Stimulated activated effector memory CD8-positive, alpha-beta T cell treated with anti-CD3 and anti-CD28 coated beads, Interleukin-12 subunit alpha, Interleukin-12 subunit beta, amount 100 ng/mL, for 72 hours (primary cell): ENCODE measurements at places on chromosomes 5 and 9.
A peak's percentile ranks its signal among the peaks of the same experiment; 100 is the strongest.

DNA sequence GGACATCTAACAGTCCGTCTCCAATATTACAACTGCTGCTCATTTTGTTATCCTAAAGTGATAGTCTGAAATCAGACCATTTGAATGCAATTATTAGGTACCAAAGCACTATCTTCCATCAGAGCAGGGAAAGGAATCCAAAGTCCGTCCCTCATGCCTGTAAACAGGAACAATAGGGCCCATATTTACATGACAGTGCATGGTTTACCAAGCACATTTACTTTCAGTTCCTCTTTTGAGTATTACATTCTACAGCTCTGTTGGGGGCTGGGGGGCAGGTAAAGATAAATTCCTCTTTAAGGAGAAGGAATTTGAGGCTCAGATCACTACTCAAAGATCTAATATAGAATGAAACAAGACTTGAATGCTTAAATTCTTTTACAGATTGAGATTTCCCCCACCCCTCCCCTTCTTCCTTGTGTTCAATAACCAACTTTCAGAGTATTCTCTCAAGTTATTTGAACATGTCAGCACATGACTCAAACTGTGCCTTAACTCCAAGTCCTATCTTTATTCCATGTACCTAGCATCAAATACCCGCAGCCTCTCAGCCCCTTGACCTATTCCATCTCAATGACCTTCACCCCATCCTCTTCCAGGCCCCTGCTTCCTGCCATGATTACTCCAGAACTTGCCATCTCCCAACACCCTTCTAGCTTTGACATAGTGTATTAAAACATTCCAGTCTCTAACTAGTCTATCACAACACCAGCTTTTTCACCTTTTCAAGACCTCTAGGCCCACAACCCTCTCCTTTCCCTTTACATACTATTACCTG lies 71.0 kb downstream of the BRINP1 start:
- DNase-seq = no peak

DNA sequence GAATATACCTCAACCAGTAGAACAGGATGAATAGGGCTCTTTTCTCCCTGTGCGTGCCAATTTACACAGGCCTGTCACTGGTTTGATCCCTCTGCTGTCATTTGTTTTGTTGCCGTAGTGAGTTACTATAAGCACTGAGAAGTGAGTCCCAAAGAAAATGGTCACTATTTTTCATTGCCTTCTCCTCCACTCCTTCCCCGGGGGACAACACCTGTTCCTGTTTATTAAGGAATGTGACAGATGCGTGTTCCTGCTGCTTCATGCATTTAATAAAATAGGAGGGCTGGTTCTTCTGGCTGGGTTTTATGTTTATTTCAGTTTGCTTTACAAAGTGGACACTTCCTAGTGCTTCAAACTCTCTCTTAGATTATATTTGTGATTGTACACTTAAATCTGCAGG lies 6.4 kb downstream of the THBS4 start:
- no peak for DNase-seq

DNA sequence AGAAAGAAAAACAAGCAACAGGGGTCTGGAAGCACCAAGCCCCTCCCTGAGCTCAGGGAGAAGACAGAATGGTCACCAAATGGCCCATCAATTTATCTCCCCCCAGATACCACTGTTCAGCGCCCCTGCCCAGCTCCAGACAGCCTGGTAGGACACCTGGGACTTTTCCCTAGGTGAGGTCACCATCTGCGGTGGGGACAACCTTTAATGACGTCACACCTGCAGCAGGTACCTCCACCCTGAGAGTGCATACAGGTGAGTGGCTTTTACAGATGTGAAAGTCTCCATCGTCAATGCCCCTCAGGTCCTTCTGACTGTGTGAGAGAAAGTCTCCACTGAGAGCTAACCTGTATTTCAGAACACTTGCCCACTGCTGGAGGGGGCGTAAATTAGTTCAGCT lies 34.3 kb upstream of the LAMC3 start:
- DNase-seq = no peak

DNA sequence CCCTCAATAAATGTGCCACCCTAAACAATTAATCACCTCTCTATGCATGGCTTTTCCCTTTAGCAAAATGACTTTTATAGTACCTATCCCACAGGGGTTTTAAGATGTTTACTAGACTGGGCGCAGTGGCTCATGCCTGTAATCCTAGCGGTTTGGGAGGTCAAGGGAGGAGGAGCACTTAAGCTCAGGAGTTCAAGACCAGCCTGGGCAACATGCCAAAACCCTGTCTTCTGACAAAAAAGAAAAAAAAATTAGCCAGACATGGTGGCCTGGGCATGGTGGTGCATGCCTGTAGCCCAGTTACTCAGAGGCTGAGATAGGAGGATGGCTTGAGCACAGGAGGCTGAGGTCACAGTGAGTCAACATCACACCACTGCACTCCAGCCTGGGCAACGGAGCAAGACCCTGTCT lies 13.5 kb downstream of the SH3TC2 start:
- DNase-seq = peak; percentile 38

- DNase-seq = no peak
Observed at GRCh38 chr5:143218517-143219170, 184.8 kb downstream of the NR3C1 start.

DNA sequence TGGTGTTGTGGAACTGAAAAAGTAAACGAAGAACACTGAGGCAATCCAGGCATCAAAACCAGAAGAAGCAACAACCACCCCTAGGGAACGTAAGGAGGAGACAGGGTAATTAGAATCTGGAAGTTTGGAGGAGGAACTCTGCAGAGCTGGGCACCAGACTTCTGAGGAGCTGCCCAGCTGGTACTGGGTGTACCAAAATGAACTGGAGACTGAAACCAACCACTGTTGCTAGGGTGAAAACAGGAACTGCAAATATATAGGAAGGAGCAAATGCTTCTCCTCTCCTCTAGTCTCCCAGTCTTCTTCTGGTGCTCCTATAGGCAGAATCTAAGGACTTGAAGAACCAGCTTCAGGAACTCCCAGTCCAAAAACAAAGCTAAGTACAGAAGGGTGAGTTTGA lies 189.8 kb downstream of the ELAVL2 start:
- DNase-seq = no peak

DNA sequence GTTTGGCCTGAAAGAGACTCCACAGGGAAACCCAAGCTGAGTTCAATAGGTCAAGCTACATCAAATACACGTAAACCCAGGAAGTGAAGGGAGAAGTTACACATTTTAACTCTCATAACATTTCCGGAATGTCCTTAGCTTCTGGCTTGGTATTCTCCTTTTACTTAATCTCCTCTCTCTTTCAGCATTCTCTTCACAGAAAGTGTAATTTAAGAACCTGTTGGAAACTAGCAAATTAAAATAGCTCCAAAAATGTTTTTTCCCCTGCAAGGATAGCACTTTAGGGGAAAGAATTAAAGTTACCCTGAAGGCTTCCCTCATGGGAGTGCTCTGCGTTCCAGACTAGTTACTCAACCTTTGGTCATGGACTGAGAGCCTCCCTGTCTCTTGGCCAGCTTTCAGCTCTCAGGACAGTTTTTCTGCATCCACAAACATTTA lies 292.7 kb upstream of the TARS1 start:
- no peak for DNase-seq

GRCh38 chr9:120242116-120242811 lies 337.7 kb downstream of the CDK5RAP2 start:
- no peak for DNase-seq

GRCh38 chr5:150797384-150797783 lies 18.8 kb downstream of the SMIM3 start:
- no peak for DNase-seq

GRCh38 chr5:134477462-134478245 lies 47.8 kb upstream of the JADE2 start:
- DNase-seq = no peak

DNA sequence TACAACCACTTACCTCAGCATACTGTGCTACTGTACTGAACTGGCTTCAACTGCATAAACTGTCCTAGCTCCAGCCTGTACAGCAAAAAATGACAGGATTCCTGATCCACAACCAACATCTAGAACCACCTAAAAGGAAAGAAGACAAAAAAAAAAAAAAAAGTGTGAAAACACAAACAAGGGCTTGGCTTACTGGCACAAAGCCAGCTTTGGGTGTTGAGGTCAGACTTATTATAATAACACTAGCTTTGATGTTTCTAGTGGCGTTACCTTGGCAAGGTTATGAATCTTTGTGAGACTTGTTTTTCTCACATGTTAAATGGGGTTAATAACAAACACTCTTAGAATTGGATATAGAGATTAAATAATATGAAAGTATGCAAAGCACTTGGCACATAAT lies 148.5 kb upstream of the PUM3 start:
- DNase-seq = no peak

- DNase-seq = no peak
Observed at GRCh38 chr5:96718635-96719077, 56.5 kb downstream of the CAST start.

- DNase-seq = no peak
Observed at GRCh38 chr9:95556521-95556920, 39.8 kb upstream of the PTCH1 start.

- no peak for DNase-seq
Observed at GRCh38 chr5:56516035-56516434, 282.9 kb upstream of the ANKRD55 start.

DNA sequence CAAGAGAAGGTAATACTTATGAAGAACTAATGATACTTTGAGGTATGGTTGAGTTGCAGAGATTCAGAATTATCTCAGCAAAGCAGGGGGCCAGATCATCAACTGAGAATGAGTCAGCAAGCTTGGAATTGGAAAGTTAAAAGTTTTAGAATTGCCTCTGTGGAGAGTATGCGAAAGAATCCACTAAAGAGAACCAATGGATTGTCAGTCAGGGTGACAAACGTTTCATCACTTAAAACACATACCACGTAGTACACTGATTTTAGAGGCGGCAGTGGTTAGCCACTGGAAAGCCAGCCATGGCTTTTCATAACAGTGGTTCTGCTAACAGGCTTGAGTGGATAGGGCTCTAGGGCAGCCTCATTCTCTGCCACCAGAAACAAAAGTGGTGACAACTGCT lies 30.7 kb downstream of the AOPEP start:
- no peak for DNase-seq

GRCh38 chr5:180644129-180644824 lies 5.1 kb downstream of the FLT4 start:
- DNase-seq = no peak

DNA sequence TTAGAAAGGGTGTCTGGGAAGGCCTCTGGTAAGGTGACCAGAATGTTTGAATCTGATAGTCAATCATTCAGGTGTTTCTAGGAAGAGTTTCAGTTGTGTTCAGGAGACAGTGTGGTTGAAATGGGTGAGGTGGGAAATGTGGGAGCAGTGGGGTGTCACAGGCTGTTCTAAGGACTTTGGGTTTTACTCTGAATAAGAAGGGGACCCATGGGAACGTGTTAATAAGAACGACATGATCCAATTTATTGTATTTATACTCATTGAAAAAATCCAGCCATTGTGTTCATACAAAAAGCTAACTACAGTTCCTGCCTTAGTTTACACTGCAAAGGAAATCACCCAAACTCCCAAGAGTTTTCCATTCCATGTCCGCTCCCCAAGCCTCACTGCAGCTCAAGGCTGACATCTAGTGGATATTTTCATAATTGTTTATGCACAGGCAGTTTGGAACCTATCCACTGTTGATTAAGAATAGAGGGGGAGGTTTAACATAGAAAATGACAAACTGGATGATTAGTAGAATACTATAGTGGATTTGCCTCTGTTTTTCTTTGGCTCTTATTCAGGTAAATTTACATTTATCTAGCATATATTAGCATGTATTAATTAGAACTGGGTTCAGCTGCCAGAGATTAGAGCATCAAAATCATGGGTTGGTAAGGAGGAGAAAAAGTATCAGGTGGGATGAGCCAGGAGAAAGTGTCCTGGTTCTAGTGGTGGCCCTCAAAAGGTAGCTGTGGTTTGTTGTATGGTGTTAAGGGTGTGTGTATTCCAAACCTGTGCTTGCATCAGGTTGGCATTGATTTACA lies 17.7 kb downstream of the CAVIN4 start:
- DNase-seq = no peak

DNA sequence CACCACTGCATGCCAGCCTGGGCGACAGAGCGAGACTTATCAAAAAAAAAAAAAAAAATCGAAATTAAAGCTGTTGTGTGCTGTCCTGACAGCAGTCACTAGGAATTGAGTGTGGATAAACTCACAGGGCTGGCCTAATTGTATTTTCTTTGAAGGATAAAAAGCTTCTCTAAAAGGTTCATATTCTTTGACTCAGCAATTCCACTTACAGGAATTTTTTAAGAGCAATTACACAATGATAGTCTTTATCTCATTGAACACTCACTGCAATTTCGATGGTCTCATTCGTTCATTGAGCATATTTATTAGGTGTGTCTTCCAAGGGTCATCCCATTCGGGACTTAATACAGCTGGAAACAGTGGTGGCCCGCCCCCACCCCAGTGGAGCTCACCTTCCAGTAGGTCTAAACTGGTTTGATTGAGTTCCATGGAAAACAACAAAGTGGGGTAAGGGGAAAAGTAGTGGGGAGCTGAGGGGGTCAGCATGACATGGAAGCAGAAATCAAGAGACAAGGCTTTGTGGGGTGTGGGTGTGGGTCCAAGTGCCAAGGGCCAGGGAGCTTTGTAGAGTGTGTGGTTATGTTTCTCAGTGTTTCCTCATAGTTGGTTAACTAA lies 6.7 kb downstream of the CDK9 start:
- DNase-seq = no peak
